Stimulated activated CD8-positive, alpha-beta memory T cell treated with anti-CD3 and anti-CD28 coated beads, Interleukin-15, amount 100 ng/mL, for 24 hours (primary cell): ENCODE measurements at places on chromosomes 2 and 18.

DNA sequence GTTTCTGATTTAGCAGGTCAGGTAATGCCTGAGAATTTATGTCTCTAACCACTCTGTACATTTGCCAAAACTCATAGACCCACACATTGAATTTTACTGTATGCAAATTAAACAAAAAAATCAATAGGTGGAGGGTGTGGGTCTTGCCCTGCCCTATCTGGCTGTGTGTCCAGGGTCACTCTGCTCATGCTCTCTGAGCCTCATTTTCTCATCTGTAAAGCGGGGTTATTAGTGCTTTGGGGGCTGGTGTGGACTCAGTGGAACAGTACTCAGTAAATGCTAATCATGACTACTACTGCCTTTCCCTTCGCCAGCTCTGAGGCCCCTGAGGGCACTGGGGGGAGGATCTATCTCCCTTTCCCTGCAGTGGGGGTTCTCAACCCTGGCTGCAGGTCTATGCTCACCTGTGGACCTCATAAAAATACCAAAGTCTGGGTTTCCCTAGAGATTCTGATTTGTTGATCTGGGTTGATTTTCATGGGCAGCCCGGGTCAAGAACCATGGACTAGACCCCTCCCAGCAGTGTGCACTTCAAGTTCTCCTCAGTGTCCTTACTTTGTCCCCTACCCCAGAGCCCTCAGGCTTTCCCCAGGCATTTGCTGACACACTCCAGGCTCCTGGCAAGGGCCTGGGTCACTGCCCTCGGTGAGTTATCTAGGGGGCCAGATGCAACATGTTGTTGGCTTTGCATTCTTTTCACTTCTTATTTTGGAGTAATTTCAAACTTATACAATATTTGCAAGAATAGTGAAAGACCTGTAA is 27.5 kb downstream of the MTHFD2 start:
- DNase-seq = no peak

GRCh38 chr2:101983928-101984327 is 7.8 kb upstream of the IL1R2 start:
- DNase-seq = no peak

- DNase-seq = no peak
Observed at GRCh38 chr18:62999921-63000320, 284.6 kb downstream of the PHLPP1 start.

GRCh38 chr2:162994718-162995117 is 156.2 kb upstream of the KCNH7 start:
- no peak for DNase-seq

GRCh38 chr18:38330573-38330972 is 765.0 kb upstream of the CELF4 start:
- no peak for DNase-seq

DNA sequence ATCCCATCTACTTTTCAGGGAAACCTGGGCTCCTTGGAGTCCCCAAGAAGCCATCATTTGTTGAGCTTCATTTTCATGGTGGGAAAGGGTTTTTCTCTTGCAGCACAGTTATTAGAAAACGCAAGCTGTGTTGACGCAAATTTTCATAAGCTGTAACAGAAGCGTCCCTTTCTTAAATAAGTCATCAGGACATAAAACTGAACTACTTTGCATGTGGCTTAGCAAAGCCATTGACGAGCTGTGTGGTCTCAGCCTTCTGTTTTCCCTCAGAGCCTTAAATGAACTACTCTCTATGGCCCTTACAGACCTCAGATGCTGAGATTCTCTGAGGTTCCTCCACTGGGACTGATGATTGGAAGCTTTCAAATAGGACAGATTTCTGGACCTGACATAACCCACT is 85.1 kb downstream of the ARL4C start:
- no peak for DNase-seq

GRCh38 chr18:63001861-63002260 is 286.5 kb downstream of the PHLPP1 start:
- DNase-seq = no peak

- DNase-seq = no peak
Observed at GRCh38 chr2:64453770-64454385, at the start of gene LGALSL. Gene LGALSL (plus strand): TSS chr2:64454162. CDS start chr2:64454546, 384 bp downstream.
